DMS79 treated with DMSO at 0.1 percent for 48 hours (cell line): ENCODE measurements at places on chromosomes 2 and 18.

- DNase-seq: no peak
Observed at GRCh38 chr2:223214394-223215253, 162.6 kb downstream of the KCNE4 start.

DNA sequence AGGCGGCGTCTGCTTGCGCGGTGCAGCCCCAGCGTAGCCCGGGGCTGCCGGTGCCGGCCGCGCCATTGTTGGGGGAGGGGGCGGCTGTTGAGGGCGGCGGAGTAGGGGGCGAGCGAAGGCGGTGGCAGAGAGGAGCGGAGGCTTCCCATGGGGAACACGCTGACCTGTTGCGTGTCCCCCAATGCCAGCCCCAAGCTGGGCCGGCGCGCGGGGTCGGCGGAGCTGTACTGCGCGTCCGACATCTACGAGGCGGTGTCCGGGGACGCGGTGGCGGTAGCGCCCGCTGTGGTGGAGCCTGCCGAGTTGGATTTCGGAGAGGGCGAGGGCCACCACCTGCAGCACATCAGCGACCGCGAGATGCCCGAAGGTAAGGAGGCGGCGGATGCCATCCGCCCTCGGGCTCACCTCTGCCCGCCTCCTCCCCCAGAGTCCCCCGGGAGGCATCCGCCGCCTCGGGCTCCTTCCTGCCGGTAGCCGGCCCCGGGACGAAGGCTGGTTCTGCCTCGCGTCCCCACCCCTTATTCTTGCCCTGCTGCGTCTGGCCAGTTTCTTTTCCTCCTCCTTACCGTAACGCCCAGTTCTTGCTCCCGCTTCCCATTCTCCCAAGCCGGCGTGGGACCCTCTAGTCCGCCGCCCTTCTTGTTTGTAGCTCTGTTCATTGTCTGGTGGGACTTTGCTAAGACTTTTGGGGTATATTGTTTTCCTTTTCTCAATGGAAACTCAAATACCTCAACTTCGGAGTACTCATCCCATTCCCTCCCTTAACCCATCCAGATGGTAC, 500 bp downstream of the CCNYL1 start:
- peak; percentile 32 for DNase-seq

DNA sequence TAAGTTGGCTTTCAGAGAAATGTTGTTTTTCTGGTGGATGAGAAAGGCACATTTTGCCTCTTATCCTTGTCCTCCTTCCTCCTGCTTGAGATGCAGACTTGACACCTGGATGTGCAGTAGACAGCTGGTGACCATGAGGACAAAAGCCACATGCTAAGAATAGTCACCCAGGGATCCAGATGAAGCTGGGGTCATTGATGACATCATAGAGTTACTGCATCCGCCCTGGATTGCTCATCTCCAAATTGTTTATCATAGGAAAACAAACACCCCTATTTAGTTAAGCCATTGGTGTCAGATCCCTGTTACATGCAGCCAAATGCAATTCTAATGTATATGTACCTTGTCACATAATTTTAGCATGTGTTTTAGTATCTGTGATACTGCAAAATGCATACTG, 16.3 kb upstream of the SLC1A4 start:
- DNase-seq: no peak

GRCh38 chr2:98807929-98808328, 77.0 kb upstream of the MGAT4A start:
- no peak for DNase-seq

DNA sequence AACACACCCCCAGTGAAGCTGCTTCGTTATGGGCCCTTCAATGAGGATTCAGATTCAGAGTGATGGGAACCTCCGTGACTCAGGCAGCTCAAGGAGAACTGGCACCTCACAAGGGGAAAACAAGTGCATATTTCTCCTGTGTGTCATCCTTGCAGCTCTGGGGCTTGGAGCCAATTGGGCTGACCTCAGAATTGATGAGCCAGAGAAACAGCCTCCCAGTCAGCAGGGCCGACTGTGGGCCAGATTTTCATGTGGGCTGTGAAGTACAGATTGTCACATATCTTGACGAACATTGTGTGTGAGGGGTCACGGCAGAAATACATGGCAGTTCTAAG, 189.6 kb upstream of the SP5 start:
- no peak for DNase-seq

GRCh38 chr18:50177294-50177992, 17.5 kb downstream of the MYO5B start:
- no peak for DNase-seq

GRCh38 chr2:225895126-225895525, 495.6 kb downstream of the NYAP2 start:
- DNase-seq: no peak

DNA sequence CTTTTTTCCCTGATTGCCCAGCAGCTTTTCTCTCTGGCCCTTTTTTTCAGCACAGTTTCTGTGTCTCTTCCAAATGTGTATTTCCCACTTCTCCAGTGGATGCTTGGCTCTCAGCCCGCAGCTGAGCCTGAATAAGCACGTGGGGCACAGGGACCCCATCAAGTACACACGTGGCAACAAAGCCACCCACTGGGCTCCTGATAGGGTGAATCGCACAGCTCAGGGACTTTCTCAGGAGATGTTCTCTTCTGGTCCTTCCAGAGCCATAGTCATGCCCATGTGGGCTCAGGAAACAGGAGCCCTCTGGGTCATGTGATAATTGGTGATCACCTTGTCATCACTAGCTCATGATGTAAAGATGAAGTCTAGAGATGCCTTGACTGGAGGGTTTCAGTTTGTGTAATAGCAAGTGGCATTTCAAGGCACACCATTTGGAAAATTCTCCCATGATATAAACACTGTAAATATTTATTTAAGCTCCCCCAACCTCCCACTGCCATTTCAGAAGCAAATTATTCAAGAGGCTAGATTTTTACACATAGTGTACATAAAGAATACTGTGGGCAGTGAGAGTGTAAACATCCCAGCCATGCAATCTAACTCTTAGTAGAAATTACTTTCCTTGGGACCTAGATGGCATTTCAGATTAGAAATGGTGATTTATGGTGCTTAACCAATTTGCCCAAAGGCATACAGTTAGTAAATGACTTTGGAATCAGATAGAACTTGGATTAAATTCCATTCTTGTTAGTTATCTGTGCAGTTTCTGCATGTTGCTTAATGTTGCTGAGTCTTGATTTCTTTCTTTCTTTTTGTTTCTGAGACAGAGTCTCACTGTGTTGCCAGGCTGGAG, 597.5 kb downstream of the SLC4A3 start:
- DNase-seq: no peak

DNA sequence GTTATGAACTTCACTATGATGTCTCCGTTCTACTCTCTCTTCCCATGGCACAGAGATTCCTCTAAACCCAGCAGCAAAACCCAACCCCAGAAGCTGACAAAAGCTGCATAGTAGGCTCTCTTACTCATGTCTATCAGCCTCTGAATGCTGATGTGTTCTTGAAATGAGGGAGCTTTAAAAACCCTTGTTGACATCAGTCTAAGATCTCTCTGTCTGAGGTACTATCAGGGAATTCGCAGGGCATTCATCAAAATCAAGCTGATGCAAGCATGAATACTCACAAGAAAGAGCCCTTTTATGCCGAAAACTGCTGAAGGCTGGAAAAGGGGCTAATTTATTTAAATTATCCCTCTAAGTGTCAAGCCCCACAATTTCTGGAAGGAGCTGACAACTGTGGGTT, 710.6 kb upstream of the FANCL start:
- no peak for DNase-seq

- peak; percentile 22 for DNase-seq
Observed at GRCh38 chr18:46250084-46250811, 146.1 kb downstream of the HAUS1 start.

DNA sequence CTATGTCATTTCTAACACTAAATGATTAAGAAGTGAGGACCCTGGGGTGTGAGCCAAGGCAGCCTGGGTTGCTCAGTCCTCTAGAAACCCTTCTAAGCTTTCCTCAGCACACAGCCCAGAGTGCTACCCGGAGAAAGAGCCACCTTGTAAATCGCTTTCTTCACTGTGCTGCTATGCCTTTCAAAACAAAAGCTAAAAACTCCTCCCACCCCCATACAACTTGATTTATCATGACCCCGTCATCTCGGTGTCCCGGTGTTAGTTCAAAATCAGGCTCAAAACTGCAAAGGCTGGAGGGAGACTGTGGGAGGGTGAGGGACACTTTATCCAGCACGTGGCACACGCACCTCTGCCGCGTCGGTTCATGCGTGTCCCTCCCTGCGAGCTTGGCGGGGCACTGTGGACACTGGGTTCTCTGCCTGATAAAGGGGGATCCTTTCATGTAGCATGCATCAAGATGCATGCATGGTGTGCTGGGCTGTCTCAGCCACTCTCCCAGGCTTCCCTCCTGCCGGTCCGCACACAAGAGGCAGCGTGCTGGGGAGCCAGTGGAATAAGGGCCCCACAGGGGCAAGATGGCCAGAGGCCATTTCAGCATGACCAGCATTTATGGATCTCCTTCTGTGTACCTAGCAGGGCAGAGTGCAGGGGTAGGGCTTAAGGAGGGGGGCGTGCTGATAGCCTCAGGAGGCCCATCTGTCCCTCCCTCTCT, 170.4 kb downstream of the SMAD7 start:
- DNase-seq: no peak

- DNase-seq: no peak
Observed at GRCh38 chr18:47226660-47227059, 24.8 kb downstream of the SKOR2 start.

DNA sequence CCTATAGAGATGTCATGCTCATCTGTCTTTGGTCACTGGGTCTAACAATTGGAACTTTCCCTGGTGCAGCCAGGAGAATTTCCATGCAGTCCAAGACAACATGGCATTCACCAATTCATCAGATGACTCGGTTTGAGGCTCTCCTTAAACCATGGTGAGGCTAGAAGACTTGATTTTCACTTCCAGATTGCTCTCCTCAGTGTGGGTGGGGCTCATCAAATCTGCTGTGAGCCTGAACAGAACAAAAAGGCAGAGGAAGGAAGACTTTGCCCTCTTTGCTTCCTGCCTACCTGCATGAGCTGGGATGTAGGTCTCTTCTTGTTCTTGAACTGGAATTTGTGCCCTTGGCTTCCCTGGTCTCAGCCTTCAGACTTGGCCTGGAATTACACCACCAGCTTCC, 203.4 kb upstream of the TRIB2 start:
- no peak for DNase-seq

- DNase-seq: no peak
Observed at GRCh38 chr2:84116143-84116542, 342.9 kb downstream of the SUCLG1 start.

DNA sequence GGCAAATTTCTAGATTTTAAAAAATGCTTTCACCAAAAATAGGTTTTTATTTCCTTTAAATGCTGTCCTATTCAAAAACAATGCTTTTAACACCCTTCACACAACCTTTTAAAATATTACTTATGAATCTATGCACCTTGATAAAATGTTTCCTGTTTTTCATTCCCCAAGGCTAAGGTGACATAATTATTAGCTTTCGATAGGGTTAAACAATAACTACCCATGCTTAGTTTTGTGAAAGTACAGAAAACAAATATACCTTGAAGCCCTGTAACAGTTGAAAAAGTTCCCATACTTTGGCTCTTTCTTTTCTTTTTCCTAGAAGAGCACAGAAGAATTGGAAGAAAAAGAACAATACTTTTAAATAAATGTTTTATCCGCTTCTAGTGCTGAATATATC, 54.9 kb upstream of the ITPRID2 start:
- no peak for DNase-seq

DNA sequence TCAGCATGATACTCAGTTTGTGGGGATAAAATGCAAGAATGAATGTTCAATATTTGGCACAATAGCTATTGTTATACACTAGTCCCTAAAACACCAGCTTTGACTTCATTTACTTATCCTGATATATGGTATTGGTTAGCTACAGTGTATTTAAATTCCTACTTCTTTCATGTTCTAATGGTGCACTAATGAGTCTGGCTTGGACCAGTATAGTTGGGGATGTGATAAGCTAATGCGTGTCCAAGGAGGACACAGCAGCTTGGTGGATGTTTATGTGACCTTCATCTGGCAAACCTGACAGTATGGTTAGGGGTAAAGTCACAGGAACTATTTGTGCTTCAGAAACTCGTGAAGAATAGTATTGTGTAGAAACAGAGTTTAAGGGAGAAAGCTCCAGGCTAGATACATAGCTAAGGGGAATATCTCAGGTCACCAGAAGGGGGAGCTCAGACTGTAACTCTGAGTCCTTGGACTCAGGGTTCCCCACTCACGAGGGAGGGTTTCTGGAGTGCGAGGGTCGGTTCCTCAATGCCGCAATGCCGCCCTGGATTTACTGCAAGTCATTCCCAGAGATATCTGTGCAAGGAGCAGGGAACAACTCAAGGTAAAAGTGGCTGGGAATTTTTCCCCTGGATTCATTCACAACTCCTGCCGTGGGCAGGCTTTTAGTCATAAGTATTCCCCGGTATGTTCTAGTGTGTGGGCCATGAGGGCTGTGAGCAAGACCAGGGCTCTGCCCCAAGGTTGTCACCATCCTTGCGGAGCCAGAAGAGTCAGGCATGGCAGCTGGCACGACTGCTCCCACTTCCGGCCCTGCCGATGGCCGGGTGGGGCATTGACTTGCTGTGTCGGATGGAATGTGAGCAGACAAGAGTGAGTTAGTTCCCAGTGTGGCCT, 14.5 kb downstream of the IL1R2 start:
- no peak for DNase-seq

DNA sequence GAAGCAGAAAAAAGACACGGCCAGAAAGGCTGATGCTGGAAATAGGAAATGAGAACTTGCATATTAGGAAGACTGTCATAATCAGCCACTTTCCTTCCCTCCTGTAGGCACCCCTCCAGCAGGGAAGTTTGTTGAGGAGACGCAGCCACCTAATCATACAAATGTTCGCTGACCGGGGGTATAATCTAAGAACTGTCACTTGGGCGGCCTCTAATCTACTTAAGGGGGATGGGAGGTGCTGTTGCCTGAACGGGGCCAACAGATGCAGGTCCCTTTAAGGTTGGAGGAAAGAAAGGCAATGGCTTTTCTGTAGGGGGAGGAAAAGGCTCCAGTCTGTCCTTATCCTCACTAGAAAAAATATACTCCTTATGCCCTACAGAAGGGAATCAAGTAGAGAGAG, 50.6 kb downstream of the DNAJC10 start:
- DNase-seq: no peak

DNA sequence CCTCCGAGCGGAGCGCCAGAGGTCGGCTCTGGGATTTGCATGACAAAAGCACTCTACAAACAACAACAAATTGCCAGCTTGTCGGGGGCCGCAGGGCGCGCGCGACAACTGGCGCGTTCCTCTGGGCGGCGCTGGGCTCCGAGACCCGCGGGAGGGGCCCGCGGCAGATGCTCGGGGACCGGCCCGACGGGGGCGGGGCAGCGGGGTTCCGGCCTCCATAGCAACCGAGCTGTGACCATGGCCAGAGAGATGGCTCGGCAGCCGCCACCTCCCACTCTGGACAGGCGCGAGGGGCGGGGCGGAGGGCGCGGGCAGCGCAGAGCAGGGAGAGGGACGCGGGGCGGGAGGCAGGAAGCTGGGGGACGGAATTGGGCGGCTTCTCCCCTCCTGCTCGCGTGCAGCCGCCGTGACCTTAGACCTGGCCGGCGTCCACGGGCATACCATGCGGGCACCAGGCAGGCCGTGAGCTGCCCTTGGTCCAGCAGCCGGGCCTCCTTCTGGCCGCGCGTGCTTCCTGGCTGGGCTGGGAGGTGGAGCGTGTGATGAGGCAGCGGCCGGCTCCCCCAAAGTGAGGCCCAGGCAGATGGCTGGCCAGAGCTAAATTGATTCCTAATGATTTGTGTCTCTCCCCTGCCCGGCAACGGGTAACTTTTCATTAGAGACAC, 171.5 kb downstream of the CELF4 start:
- DNase-seq: peak; percentile 69

GRCh38 chr2:230865307-230865765, 594 bp downstream of the ITM2C start:
- peak; percentile 9 for DNase-seq
